T-helper 2 cell treated with Interferon-gamma antibody and Interleukin-4, amounts not matched to agents 5 μg/mL and 100 μg/mL, for 36 hours (primary cell): ENCODE measurements at places on chromosomes 7 and 10.

DNA sequence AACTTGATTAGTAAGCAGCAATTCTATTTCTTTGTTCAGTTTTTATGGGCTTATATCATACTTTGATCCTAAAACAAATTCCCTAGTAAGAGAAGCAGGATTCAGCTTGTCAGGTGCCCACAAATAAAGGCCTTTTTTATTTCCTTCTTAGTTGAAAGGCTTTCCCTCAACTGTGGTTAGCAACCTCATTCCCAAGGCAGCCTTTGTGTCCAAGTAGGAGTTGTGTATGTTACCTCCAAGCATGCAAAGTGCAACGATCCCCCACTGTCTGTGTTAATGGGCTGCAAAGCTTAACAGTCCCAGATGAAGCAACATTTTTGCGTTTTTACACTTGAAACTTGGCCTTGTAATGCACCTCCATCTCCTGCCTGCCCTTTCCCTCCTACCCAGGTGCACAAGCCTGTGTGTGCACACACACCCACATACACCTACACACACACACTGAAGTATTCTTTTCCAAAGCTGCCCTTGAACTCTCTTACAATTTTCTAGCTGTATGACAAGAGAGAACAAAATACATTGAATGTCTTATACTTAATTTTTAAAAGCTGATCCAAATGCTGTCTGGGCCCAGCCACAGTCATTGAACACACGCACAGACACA, 278.2 kb downstream of the SNX13 start:
- no peaks in the 10 kb centered on the region for H3K36me3 ChIP-seq
- no peak overlapping the region for H3K4me3 ChIP-seq
- DNase-seq = no peak
- H3K4me1 ChIP-seq = no peaks in the 10 kb centered on the region
- no peaks in the 10 kb centered on the region for H3K27me3 ChIP-seq
- no peak overlapping the region for H3K27ac ChIP-seq

DNA sequence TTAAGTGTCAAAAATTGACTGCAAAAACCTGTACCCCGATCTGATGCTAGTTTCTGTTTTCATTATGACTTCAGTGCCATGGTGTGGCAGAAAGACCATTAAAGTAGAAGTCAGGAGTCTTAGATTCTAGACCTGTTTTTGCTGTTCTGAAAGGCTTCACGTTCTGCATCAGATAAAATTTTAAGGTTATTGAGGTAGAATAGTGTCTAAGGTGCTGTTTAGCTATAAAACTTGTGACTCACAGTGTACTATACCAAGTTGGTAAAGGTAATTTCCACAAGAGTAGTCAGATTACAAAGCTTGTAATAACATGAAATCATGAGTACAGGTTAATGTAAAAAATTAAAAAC, 38.6 kb downstream of the ZNRF2 start:
- H3K4me3 ChIP-seq = peak overlapping the region; percentile 73
- no peak for DNase-seq
- peaks cover 53% of the 10 kb centered on the region for H3K4me1 ChIP-seq
- peaks cover 23% of the 10 kb centered on the region for H3K36me3 ChIP-seq
- no peaks in the 10 kb centered on the region for H3K27me3 ChIP-seq

DNA sequence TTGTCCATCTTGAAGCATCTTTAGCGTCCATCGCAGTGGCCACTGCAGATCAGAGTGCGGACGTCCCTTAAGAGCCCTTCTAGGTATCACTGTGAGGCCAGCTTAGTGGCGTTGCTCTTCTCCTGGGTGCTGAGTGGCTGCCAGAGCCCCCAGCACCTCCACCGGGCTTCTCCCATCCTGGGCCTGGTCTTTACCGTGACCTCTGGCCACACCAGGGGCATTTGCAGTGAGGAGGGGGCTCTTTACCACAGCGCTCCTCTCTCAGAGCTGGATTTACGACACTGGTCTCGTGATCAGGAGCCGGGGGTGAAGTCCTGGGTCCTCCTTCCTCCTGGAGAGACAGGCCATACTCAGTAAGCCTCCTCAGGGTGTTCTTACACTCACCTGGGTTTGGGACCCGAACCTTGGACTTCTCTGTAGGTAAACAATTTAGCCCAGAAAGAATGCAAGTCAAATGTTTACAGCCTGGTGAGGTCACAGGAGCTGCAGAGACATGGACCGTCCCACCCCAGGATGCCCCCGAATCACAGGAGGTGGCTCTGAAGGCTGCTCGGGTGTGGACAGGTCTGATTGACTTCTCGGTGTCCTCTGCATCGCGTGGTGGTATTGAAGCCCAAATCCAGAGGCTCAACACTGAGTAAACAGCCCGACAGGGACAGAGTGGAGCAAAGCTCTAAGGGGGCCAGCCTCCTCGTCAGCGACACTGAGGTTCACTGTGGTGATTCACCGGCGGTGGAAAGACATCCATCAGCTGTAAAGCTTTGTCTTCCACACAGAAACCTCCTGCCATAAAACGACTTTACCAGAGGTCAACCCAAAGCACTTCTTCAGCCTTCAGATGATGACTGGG, 33.0 kb downstream of the JAKMIP3 start:
- no peaks in the 10 kb centered on the region for H3K36me3 ChIP-seq
- H3K27me3 ChIP-seq = peaks cover 7% of the 10 kb centered on the region
- DNase-seq = no peak

- H3K27me3 ChIP-seq = no peaks in the 10 kb centered on the region
- H3K27ac ChIP-seq = no peak overlapping the region
- DNase-seq = no peak
- H3K4me3 ChIP-seq = no peak overlapping the region
- H3K4me1 ChIP-seq = no peaks in the 10 kb centered on the region
Measured at GRCh38 chr10:113073549-113074189, 123.6 kb downstream of the TCF7L2 start.

GRCh38 chr7:127905491-127906330, 125.5 kb downstream of the LRRC4 start:
- H3K4me1 ChIP-seq = peaks cover 38% of the 10 kb centered on the region
- DNase-seq = peak; percentile 20
- no peak overlapping the region for H3K4me3 ChIP-seq
- no peak overlapping the region for H3K27ac ChIP-seq

GRCh38 chr7:30983042-30983913, 19.5 kb downstream of the GHRHR start:
- H3K36me3 ChIP-seq = no peaks in the 10 kb centered on the region
- H3K27ac ChIP-seq = no peak overlapping the region
- DNase-seq = peak; percentile 61

DNA sequence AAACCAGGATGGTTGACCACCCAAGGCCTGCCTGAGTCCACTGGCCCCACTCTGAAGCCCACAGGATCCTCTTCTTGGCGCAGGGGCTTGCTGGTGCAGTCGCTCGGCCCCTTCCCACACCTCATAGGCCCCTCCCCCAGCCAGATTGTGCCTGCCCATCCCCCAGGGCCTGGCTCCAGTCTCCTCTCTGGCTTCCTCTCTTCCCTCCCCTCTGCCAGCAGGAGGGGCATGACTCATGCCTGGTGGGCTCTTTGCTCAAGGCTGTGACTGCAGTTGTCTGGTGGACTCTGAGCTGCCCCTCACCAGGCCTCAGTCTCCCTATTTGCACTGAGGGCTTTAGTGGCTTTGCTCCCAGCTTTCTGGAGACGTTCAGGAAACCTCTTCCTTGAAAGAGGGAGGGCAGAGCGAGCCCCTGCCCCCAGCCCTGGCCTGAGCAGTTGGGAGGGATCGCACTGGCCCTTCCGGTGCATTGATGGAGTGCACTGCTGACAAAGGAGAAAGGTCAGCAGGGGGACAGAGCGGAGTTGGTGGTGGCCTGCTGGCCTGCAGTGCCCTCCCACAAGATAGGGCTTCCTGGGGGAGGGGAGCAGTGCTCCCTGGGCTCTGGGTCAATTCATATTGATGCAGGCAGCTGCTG, 60.7 kb downstream of the ZMIZ1 start:
- H3K36me3 ChIP-seq = peaks cover 9% of the 10 kb centered on the region
- H3K27me3 ChIP-seq = no peaks in the 10 kb centered on the region
- no peak for DNase-seq
- H3K4me1 ChIP-seq = peaks cover 11% of the 10 kb centered on the region
- H3K27ac ChIP-seq = no peak overlapping the region
- H3K4me3 ChIP-seq = no peak overlapping the region

DNA sequence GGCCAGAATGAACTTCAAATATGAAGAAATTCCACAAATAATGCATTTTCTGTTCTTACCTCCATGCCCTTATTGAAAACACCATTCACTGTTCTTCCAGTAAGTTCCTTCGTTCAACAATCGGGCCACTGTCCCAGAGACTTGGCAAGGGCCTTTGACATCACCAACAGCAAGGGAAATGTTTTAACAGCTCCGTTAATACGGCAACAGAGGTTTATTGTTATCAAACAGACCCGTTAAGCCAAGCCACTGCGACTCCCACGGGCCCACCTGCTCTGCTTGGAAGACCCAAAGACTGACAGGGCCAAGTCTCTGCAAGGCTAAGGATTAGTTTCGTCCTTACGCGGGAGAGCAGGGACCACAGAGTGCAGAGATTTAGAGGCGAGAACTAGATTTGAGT, 43.4 kb upstream of the LYZL1 start:
- no peaks in the 10 kb centered on the region for H3K27me3 ChIP-seq
- H3K4me1 ChIP-seq = no peaks in the 10 kb centered on the region
- no peak overlapping the region for H3K4me3 ChIP-seq
- H3K36me3 ChIP-seq = no peaks in the 10 kb centered on the region

DNA sequence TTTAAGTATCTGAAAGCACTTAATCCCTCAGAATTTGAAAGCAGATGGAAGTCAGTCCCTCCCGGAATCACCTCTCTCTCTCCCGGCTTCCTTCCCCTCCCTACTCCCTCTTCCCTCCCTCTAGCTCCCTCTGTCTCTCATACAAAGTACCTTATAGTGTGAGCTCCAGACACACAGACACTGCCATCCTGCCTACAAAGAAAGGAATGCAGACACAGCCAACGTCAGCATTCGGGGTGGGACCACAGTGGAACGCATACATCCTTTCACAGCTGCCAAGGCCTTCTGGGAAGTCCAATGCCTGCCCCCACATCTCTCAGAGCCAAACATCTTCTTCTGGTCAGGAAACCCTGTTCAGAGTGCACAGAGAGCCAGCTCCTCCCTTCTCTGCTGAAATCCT, 9.3 kb downstream of the NOD1 start:
- H3K4me3 ChIP-seq = no peak overlapping the region
- no peak for DNase-seq
- H3K4me1 ChIP-seq = peaks cover 61% of the 10 kb centered on the region
- peaks cover 22% of the 10 kb centered on the region for H3K36me3 ChIP-seq
- no peak overlapping the region for H3K27ac ChIP-seq

DNA sequence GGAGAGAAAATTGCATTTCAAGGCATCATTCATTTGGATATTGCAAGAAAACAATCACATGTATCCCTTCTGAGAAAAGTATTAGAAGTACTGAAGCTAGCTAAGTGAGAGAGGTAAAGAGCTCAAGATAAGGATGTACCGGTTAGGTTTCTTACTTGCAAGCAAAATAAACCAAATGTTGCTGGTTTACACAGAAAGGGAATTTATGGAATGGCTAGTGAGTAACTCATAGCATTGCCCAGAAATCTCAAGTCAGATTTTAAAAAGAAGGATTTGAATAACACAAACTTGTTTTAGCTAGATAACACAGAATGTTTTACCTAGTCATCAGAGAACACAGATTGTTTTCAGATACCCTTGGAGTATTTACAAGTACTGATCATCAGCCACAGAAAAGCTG, 30.6 kb downstream of the KLHL7 start:
- H3K27me3 ChIP-seq = peaks cover 2% of the 10 kb centered on the region
- no peak overlapping the region for H3K27ac ChIP-seq
- no peak overlapping the region for H3K4me3 ChIP-seq
- no peak for DNase-seq
- H3K4me1 ChIP-seq = no peaks in the 10 kb centered on the region

- DNase-seq = no peak
- H3K27me3 ChIP-seq = no peaks in the 10 kb centered on the region
- H3K36me3 ChIP-seq = no peaks in the 10 kb centered on the region
- H3K27ac ChIP-seq = no peak overlapping the region
Measured at GRCh38 chr7:158443014-158443687, 144.5 kb downstream of the PTPRN2 start.

- no peak overlapping the region for H3K4me3 ChIP-seq
- no peak overlapping the region for H3K27ac ChIP-seq
- H3K27me3 ChIP-seq = peaks cover 2% of the 10 kb centered on the region
- H3K4me1 ChIP-seq = no peaks in the 10 kb centered on the region
- DNase-seq = no peak
Measured at GRCh38 chr10:93856349-93857145, 37.2 kb upstream of the SLC35G1 start.

GRCh38 chr10:1347962-1348772, 292.0 kb downstream of the WDR37 start:
- no peaks in the 10 kb centered on the region for H3K36me3 ChIP-seq
- no peak for DNase-seq
- H3K27ac ChIP-seq = no peak overlapping the region
- H3K4me1 ChIP-seq = no peaks in the 10 kb centered on the region
- peaks cover 3% of the 10 kb centered on the region for H3K27me3 ChIP-seq
